Stimulated activated CD4-positive, alpha-beta T cell treated with anti-CD3 and anti-CD28 coated beads, TNF-alpha, amount 100 ng/mL, for 24 hours (primary cell): ENCODE measurements at places on chromosomes 16 and 17.

DNA sequence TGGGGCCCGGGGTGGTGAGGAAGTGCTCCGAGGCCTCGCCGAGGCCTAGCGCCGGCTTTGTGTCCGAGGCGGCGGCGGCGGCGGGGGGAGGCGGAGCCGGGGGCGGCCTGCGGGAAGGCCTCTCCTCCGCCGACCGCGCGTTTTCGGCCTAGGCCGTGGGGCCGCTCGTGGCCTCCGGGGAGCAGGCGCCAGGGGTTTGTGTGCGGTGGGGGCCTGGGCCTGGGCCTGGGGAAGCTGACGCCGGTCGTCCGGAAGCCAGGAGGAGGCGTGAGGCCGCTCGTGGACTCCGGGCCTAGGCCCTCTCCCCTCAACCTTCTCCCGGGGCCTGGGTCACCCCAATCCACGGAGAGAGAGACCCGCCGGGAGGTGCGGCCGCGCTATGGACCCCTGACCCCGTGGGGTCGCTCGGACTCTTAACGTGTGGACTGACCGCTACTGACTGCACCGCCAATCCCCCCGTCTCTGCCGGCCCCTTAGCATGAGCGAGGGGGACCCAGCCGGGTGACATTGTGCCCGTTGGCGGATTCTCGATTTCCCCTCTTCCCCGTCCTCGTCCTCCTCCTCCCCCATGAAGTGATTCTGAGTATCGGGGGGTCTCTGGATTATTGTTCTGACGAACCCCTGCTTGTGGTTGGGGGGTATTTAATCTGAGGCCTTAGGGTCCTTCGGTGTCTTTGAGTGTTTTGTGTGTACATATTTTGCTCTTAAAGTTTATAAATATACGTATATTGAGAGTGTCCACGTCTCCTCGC is 660 bp downstream of the RBBP6 start:
- DNase-seq: no peak

DNA sequence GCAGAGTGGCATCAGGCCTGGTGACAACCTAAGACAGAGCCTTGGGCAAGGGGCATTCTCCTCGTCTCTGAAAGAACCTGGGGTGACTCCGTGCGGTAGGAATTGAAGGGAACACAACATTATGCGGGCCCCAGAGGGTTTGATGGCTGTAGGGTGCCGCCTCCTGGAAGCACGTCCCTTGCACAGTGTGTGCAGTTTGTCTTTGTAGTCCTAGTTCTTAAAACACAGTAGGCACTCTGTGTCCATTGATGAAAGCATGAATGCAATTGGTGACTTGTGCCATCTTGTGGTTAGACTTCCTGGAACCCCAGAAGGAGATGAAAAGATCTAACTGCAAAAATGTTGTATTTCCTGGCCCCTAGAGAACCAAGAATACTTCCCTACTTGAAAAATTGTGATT is 279.8 kb downstream of the UTP18 start:
- DNase-seq: no peak

GRCh38 chr16:1337486-1337885 is 4.0 kb downstream of the BAIAP3 start:
- DNase-seq: no peak

- no peak for DNase-seq
Measured at GRCh38 chr17:33192951-33193911, 99.9 kb downstream of the ASIC2 start.

DNA sequence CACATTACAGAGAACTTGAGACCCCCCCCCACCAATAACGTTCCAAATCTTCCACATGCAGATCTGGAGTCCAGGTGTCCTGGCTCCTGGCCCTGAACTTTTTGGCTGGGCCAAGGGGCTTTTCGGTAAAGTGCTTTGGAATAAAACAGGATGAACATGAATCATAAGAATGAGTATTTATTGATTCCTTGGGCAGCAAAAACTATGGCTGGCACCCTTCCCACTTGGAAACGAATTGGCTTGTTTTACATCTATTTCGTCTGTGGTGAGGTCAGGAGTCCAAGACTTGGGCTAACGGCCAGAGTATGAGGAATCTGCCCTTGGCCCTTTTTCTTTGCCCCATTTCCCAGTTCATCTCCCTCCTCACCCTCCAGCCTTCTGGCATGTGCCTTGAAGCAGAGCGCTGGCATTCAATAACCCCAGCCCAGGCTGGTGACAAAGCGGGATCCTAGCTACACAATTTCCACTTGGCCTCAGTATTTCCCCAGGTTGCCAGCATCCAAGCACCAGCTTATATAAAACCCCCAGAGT is 4.1 kb upstream of the UBTF start:
- DNase-seq: no peak

- no peak for DNase-seq
Measured at GRCh38 chr16:88367560-88367959, 15.2 kb upstream of the ZNF469 start.

DNA sequence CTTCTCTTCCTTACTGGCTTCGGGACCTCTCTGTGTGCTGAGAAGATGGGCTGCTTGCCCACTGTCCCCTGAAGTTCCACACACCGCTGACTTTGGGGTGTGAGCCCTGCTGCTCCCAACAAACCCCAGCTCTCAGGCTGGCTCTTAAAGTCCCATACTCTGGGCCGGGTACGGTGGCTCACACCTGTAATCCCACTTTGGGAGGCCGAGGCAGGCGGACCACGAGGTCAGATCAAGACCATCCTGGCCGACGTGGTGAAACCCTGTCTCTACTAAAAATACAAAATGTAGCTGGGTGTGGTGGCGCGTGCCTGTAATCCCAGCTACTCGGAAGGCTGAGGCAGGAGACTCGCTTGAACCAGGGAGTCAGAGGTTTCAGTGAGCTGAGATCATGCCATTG is 17.2 kb downstream of the CD7 start:
- no peak for DNase-seq

- peak; percentile 15 for DNase-seq
Measured at GRCh38 chr16:49491771-49492761, 118.5 kb downstream of the C16orf78 start.

DNA sequence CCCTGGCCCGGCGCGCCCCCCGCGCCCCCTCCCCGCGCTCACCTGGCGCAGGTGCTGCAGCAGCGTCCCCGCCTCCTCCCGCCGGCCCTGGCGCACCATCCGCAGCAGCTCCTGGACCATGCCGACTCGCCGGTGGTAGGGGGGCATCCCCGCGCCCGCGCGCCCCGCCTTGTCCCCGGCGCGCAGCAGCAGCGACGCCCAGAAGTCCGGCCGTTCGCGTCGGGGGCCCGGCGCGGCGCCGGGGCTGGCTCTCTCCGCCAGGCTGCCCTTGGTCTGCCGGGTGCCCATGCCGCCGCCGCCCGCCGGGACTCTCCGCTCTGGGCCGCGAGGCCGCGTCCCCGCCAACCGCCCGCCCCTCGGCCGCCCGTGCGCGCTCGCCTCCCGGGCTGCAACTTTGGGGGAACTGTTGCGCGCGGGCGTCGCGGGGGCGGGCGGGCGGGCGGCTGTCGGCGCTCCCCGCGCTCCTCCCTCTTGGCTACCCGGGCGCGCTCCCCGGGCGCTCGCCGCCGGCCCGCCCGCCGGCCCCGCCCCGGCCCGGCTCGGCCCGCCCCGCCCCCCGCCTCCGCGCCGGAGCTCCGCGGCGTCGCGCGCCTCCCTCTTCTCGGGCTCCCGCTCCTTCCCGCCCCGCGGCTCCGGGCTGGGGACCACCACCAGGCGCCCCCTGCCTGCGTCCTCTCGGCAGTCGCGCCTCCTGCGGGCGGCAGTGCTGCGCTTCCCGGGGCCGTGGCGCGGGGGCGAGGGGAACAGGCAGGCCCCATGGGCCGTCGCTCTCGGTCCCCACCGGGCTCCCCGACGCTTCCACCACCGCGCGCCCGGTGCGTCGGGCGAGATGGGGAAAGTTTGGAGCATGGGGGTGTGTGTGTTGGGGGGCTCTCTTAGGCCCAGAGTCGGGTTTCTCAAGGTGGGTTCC is at the start of gene LRRC75A:
Gene LRRC75A, minus strand, starts transcription at position 491 of the 910 bp plus-strand sequence. Its CDS starts 203 bp downstream, at position 288.
- DNase-seq: peak; percentile 21

GRCh38 chr17:12330456-12330855 is 309.8 kb downstream of the MAP2K4 start:
- no peak for DNase-seq

DNA sequence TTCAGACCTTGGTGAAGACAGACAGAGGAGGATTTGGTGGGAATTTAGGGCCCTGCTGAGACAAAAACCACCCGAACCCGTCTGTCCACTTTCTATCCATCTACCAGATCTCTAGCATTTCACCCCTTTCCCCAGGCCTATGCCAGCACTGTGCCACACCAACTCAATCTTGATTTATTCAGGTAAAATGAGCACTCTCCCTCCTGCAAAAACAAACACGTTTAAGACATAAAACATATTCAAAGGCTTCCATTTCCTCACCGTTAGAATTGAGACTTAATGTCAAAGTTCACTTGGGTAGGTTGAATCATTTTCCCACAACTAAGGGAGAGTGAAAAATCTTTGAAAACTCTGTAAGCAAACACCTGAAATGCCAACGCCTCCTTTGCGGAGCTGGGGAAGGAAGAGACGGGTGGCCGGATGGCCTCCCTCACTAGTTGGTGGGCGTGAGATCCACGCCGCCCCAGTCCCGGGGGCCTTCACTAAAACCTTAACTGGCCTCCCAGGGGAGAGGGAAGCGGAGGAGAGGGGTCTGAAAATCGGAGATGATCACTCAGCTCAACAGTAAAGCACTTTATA is 862 bp downstream of the DCAKD start:
- DNase-seq: no peak

DNA sequence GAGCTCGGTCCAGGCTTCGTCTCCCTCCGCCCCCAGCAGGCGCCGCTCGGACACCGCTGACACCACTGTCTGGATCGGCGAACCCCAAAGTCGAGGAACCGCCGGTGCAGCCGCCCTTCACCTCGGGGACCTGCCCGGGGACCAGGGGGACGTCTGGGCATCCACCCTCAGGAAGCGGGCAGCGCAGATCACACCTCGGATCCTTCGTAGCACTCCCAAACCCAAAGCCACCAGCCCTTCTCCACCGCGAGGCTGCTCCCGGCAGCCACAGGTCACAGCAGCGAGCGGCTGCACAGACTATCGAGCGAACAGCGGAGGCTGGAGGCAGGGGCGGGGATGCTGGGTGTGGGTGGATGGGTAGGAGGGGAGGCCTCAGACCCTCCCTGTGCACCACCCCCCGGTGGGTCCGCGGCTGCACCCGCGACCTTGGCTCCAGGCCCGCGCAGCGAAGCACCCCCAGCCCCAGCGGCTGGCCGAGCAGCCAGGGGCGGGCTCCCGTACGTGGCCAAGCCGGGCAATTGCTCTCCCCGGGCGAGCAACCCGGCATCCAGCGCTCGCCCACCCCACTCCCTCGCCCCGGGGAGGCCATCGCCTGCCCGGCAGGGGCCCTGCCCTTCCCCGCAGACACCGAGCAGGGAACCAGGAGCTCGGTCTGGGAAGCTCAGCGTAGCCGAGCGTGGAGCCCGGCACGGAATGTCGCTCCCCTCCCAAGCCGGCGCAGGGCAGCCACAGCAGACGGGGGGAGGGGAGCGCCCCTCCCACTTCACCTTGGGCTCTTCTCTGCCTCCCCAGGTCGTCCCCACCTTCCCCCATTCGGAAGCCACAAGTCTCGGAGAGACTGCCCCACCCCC is 1.0 kb downstream of the SDK2 start:
- no peak for DNase-seq

GRCh38 chr16:56945847-56946527 is 14.0 kb downstream of the HERPUD1 start:
- no peak for DNase-seq

- no peak for DNase-seq
Measured at GRCh38 chr17:8018436-8018835, 16.0 kb downstream of the GUCY2D start.

- no peak for DNase-seq
Measured at GRCh38 chr16:9035996-9036395, 55.4 kb upstream of the HAPSTR1 start.

GRCh38 chr16:47052666-47053640 is 79.5 kb upstream of the DNAJA2 start:
- DNase-seq: no peak

GRCh38 chr16:56682703-56683397 is 580 bp downstream of the MT1X start:
- no peak for DNase-seq

DNA sequence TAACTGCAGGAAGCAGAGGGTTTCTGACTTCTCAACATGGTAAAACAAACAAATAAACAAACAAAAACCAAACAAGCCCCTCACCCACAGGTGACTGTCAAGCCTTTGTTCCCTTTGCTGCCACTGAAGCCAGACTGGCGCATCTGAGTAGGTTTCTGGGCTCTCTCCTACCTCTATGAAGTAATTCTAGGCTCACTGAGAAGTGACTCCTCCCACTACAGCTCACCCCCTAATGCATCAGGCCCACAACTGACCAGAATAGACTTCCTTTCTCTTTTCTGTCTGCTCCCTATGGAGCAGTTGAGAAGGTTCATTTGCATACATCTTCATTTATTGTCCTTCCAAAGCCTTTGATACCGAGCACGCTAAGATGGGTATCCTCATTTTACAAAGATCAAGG is 77.0 kb upstream of the CCL2 start:
- DNase-seq: no peak

GRCh38 chr17:4950746-4951204 is at the start of gene ENO3:
ENO3 (plus strand) TSS chr17:4951119; CDS start chr17:4951830, 711 bp downstream.
- DNase-seq: no peak

DNA sequence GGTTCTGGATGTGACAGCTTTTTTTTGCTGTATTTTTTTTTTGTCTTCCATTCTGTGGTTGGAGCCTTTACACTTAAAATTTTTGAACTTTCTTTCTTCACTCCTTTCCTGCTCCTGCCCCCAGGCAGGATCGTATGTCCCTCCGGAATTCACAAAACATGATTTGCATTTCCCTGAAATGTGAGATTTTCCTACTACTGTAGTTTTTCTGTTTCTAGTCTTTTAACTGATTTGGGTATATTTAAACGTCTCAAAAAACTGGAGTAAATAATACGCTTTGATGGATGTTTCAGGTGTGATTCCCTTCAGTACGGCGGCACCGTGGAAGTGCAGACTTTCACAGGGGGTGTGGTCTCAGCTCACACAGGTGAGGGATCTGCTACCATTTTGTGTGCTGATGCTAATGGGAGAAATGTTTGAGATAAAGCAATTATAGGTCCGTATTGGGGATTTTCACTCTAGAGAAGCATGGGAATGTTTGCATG is 686 bp downstream of the SRCAP start:
- DNase-seq: no peak

GRCh38 chr17:57440522-57441269 is 184.4 kb downstream of the MSI2 start:
- DNase-seq: peak; percentile 75

GRCh38 chr17:31674717-31675349 is 184.2 kb downstream of the COPRS start:
- DNase-seq: no peak

DNA sequence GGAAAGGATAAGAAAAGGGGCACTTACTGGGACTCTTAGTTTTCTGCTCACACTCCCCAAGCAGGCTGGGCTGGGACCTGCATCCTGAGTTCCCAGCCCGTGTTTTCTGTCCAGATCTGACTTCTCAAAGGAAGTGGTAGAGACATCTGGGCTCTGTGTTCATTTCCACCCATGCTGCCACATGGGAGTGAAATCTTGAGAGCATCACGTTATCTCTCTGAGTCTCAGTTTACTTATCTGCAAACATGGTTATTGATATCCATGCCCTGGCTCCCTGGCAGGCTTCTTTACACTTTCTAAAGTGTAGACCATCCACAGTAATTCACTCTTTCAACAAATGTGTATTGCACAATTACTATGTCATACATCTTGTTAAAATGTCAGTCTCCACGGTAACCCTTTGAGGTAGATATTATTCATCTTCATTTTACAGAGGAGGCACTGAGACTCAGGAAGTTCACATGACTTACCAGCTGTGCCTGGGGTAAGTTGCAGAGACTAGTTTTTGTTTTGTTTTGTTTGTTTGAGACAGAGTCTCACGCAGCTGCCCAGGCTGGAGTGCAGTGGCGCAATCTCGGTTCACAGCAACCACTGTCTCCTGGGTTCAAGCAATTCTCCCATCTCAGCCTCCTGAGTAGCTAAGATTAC is 3.4 kb downstream of the ZNF688 start:
- no peak for DNase-seq

GRCh38 chr17:17900615-17901520 is 64.1 kb upstream of the SREBF1 start:
- no peak for DNase-seq
